ENCODE measurements at places on chromosomes 1 and 21.

DNA sequence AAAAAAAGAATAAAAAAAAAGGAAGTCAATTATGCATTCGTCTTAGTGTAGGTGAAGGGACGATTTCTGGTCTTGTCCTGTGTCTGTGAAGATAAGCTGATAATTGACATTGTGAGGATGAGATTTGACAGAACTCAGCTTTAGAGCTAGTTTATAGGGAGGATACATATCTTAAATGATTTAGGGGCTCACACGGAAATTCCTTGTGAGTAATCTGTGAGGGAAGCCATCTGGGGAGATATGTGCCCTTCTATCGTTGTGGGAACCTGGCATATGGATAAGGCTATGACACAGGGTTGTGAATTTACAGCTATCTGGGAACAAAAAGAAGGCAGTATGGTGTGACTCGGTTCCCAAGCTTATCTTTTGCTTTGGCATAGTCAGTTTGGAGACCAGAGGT is 71.1 kb downstream of the RABGAP1L start:
- no peak for DNase-seq

DNA sequence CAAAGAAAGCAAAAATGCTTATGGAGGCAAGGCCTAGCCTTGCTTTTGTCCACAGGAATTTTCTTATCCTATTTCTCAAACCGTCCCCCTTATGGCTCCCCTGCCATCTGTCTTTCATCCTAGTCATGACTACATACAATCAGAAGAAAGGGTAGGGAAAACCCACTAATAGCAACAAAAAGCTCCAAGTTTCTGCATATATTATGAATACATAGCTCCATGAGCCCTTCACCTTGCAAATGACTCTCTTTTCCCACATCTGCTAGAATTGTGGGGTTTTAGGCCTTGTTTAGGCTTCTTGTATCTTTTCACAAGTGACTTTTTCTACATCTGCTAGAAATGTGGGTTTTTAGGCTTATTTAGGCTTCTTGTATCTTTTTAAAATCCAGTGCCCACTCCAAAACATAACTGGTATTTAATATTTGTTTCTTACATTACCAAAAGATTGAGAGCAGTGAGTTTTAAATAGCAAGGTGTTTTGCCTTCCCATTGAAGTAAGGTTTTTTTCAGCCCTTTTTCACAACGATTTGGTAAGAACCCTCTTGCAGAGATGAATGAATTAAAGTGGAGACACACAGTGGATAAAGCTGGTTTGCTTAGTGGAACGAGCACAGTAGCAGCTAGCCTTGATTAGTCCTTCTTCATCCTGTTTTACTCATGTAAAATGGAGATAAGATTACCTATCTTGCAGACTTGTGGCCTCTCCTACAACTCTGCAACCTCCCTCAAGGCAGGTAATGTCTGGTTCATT is 4.4 kb downstream of the GADD45A start:
- no peak for DNase-seq

- DNase-seq, result no peak
Measured at GRCh38 chr1:232835166-232835565, 29.9 kb downstream of the MAP10 start.

DNA sequence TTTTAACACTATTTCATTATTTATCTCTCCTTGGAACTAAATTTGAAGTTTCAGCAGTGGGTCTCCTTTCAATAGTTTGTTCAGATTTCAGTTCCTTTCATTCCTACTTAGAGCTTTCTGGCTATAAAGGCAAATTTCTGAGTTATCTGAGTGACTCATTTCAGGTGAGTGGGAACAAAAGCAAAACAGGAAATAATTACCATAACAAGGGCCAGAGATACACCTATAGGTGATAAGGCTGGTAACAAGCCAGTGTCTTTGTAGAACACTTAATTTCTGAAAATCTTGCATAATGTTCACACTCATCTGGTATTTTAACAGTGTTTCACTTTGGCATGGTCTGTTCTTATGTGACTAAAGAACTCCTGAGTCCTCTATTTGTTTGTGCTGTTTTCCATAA is 64.5 kb upstream of the PRRC2C start:
- DNase-seq, result no peak

DNA sequence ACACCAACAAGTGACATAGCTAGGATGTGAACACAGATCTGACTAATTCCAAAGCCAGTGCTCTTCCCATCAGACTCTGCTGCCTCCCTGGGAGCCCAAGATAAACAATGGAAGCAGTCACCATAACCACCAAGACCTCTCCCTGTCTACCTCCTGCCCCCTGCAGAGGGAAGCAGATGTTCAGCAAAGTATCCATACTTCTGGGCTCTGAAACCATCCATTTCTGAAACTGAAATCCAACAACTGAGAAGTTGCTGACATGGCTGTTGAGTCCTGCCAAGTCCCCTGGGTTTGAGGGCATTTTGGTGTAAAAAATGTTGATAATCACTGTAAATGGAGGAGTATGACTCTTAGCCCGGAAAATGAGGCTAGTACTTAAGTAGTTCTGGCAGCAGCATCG is 102.1 kb downstream of the TYW3 start:
- DNase-seq, result no peak

DNA sequence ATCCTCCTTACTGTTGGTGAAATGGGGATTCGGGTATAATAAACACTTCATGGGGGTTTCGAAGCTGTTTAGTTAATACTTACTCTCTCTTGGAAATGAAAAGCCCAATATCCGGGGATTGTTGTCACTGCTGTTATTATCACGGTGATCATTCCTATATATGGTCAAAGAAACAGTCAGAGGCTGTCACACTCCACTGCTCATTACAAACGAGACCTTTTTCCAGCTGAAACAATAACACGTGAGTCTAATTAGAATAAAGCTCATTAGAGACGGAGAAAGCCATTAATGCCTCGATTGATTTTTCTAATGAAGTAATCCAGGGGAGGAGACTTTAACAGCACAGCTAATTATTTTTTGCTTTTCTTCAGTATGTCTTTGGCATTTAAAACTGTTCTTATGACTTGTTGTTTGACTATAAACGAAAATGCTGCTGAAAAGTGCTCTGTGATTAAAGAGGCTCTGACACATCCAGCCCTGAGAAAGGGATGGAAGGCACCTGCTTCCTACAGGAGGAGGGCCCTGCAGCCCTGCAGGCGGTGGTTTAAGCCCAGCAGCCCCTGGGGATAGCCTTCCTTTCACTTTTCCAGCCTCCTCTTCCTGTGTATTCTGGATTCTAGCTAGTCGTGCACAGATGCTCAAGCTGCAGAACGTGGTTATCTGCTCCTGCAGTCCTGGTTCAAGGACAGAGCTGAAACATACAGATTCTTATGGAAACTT is 143.6 kb downstream of the EDEM3 start:
- DNase-seq, result no peak

- peak; percentile 41 for DNase-seq
Measured at GRCh38 chr1:210250998-210251679, 18.5 kb downstream of the SERTAD4 start.

DNA sequence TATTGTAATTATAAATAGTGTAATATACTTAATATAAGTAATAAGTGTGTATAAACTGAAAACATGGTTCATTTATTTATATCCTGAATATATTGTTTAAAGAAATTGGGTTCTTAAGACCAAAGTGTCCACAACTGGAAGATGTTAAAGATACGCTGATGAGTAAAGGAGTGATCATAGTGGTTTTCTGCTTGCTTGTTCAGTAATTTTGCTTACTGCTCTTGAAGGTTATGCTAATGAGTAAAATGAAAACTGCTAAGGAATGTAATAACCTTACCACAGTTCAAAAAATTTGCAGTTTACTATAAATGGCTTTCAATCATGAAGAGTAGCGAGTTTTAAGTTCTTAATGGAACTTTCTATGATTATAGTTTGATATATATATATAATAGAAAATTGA is 22.0 kb downstream of the DONSON start:
- DNase-seq, result no peak

- no peak for DNase-seq
Measured at GRCh38 chr1:206497774-206498173, 9.6 kb upstream of the RASSF5 start.

DNA sequence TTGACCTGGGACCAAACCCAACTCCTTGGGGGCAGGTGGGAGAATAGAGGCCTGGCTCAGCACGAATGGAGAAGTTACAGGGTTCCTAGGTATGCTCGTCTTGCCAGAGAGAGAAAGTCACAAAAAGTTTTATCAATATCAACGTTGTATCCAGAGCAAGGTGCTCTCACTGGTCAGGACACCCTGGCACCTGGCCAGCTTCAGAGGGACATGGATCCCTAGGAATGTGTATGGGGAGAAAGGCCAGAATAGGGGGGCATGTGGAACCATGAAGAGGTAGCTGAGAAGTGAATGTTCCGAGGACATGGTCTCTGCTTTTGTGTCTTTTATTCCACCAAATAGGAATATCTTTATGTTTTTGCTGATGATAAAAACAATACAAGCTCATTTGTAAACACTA is 9.4 kb upstream of the POU3F1 start:
- no peak for DNase-seq

GRCh38 chr1:61055110-61055614 is 27.2 kb upstream of the NFIA start:
- DNase-seq, result no peak

- DNase-seq, result no peak
Measured at GRCh38 chr1:8378178-8378577, 60.3 kb downstream of the SLC45A1 start.

- DNase-seq, result no peak
Measured at GRCh38 chr21:25341981-25342380, 265.3 kb downstream of the MRPL39 start.

- no peak for DNase-seq
Measured at GRCh38 chr1:71222668-71223067, 141.8 kb upstream of the ZRANB2 start.

DNA sequence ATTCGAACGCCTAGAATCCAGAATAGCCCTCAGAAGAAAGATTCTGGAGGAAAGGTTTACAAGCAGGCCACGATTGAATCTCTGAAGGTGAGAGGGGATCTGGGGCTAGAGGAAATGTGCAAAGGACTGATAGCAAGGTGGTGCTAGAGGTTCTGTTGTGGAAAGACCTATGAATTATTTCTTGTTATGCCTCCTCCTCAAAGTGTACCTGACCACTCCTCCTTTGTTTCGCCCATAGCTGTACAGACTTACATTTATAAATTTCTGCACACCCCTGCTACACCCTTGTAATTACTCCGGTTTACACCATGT is 986 bp downstream of the TCEANC2 start:
- DNase-seq, result no peak

GRCh38 chr1:86277936-86278335 is 118.2 kb downstream of the ODF2L start:
- DNase-seq, result no peak

GRCh38 chr1:200226268-200226968 is 183.4 kb downstream of the ZNF281 start:
- peak; percentile 39 for DNase-seq

DNA sequence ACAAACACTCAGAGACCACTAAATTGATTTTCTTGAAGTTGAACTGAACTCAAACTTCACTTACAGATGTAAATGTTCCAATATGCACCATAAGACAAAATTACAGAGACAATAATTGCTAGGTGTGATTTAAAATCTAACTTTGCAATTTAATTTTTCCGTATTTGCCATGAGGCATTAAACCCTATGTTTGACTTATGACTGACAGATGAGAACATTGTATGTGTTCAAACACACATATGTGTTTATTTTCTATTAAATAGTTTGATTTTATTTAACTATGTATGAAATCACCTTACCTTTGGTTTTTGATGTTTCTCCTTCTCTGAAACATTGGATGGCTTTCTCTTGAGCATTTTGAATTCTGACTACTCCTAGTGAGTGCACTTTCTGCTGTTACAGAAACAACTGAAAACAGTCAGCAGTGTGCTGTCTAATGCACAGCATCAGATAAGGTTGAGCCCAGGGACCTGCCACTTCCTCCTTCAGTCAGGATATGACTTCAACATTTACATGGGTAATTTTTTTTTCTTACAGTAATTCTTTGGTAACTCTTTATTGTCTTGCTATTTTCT is at the start of gene SAMSN1:
SAMSN1 (minus strand) TSS at position 410 of the 575 bp plus-strand sequence; CDS start at position 356, 54 bp downstream.
- peak; percentile 53 for DNase-seq

- DNase-seq, result no peak
Measured at GRCh38 chr1:38446936-38447335, 400.3 kb upstream of the POU3F1 start.

- no peak for DNase-seq
Measured at GRCh38 chr1:8981169-8981568, 35.5 kb downstream of the CA6 start.

- DNase-seq, result no peak
Measured at GRCh38 chr21:46456750-46457149, 1.9 kb upstream of the DIP2A start.

GRCh38 chr1:161173711-161174110 is 3.6 kb downstream of the B4GALT3 start:
- DNase-seq, result no peak

GRCh38 chr1:183780159-183780558 is 24.8 kb upstream of the RGL1 start:
- no peak for DNase-seq

DNA sequence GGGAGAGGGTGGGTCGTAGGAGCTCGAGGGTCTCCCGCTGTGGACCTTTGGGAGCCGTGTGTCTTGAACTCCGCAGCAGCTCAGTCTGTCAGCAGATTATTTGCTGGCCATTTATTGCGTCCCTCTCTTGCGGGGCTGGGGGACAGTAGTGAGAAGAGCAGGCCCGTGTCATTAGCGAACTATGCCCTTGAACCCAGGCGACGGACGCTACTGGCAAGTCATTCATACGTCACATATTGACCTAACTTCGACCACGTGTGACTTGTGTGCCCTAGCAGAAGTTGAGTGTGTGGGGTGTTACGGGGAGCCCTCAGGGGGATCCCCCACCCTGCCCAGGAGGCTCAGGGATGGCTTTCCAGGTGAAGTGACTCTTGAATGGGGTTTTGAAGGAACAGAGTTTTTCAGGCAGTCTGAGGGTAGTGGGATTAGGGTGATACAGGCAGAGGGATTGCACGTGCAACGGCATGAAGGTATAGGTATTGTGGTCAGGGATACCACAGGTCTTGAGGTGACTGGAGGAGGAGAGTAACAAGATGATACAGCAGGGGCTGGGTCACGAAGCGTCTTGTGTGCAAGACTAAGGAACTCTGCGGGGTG is 13.0 kb downstream of the RCC1 start:
- DNase-seq, result peak; percentile 57

DNA sequence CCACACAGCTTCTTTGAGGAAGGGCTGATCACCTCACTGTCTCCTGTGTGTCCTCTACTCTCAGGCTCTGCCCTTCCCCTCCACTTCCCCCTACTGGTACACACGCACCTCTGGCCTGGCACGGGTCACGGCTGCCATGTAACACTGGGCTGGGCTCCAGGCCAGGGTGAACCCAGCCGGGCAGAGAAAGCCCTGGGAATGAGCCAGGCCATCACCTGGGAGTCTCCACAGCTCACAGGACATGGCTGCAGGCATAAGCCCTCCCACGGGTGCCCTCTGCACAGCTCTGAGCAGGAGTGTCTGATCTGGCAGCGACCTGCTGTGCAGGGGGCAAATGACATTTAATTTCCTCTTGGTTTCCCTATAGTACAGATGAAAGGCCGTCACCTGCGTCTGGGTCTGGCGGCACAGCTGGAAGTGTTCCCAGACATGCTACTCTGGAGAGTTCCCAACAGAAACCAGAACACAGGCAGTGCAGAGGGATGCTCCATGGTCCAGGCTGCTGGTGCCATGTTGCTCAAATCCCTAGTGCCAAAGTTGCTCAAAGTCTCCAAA is 61.2 kb downstream of the ERI3 start:
- no peak for DNase-seq

- DNase-seq, result no peak
Measured at GRCh38 chr1:160844447-160845232, 18.0 kb downstream of the CD244 start.

Data from stimulated activated CD4-positive, alpha-beta T cell treated with anti-CD3 and anti-CD28 coated beads, Interleukin-2, amount 100 ng/mL, for 24 hours (primary cell).